ENCODE measurements at places on chromosomes 1 and 21. TPM values are rescaled to one million over a fixed set of nuclear protein-coding genes. Genes with fewer than 3 reads are reported as not detected.

- DNase-seq = no peak
Observed at GRCh38 chr1:202291961-202292712, 49.6 kb downstream of the UBE2T start.

DNA sequence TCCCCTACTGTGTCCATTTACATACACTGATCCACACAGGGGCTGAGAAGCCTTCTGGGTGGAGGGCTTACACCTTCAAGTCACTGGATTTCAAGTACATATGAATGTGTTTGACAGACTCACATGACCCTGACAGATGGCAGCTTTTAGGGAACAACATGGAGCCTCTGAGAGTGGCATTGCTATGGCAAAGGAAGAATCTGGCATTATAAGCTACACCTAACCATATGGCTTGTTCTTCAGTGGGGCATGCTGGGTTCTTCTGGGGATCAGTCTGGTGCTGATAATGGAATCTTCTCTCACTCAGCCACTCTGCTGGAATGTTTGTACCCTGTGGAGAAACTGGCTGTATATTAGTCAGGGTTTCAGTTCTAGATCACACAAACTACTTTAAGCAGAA is 68.5 kb upstream of the PDE4B start:
- DNase-seq = no peak

DNA sequence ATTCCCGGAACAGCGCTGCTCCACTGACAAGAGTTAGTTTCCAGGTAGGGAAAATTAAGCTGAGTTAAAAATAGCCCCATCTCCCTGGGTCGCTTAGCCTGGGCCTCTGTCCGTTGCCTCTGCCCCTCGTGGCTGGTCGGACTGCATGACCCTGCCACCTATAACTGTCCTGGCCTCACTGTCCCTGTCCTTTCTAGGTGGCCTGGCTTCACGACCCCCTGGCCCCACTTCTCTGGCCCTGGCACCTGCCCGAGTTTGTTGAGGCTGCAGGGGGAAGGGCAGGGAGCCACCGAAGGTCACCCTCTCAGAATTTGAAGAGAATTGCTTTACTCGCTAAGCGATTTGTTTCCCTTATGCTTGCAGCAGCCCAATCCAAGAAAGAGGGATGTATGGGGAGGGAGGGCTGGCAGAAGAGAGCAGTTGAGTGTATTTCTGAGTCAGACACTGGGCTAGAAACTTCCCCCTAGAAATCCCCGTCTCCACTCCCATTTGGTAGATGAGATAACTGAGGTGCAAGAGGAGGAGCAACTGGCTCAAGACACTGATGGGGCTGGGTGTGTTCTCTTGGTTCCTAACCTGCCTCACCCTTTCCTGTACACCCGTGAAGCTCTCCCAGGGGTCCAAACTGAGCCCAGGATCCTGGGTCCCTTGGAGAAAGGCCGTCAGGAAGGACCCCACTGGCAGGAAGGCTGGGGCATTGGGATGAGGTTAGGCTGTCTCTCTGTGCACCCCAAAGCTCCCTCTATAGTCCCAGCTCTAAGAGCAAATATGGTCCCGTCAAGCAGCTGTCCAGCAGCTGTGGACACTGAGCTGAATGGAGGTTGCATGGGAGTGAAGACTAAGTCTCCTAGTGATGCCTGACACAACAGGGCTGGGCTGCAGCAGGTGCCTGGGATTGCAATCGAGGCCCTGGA is 2.9 kb upstream of the EDN2 start:
- DNase-seq = no peak

DNA sequence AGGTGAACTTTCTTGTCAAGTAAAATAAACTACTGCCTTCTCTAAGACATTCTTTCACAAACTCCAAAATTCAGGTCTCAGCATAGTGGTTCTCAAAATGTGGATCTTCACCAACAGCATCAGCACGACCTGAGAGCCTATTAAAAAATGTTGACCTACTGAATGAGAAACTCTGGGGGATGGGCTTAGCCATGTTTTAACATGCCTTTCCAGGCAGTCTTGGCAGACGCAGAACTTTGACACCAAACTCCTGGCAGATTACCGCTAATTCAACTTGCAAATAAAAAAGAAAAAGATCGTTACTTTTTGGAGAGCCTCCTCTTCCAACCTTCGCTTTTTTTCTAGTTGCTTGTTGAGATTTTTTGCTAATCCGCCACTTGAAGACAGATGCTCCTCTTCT is 35.1 kb downstream of the ARHGAP29 start:
- DNase-seq = no peak

The DISP3 gene
- polyA plus RNA-seq = 0.61 TPM

GRCh38 chr1:121517586-121518230 is 332.9 kb downstream of the SRGAP2C start:
- DNase-seq = no peak

GRCh38 chr1:153552335-153552734 is 3.3 kb upstream of the S100A3 start:
- no peak for DNase-seq
